ENCODE measurements at places on chromosomes 7 and 10.

- DNase-seq: no peak
Observed at GRCh38 chr10:33329178-33329577, 5.3 kb downstream of the NRP1 start.

GRCh38 chr7:23971031-23971430, 261.0 kb downstream of the STK31 start:
- DNase-seq: no peak

DNA sequence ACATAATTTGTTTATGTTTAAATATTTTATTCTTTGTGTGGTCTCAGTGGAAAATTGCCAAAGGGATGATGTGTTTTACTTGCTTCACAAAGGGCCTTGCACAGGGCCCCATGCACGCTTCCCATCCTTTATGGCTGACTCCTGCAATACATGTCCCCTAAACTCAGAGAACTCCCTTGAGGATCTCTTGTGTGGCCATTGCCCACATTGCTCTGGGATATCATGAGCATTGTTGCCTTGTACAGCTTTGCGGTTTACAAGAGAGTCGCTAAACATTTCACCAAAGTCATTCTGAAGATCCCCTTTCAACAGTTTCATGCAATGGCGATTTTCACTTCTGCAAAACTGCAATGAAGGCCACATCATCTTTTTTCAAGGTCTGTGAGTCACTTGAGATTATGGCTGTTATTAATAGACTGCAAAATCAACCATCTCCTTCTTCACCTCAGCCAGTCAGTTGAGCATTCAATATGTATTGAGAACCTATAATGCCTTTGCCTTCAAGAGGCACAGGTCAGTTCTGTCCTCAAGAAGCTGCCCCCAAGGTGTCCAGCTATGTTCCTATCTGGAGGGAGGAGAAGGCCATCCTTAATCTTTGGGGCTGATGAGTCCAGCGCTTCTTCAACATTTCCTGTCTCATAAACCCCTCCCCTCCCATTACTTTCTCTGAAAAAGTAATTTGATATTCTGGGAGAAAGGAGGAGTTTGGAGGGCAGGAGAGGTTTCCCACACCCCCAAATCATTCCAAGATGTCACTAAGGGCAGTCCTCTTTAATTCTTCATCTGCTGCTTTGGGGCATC, 108.1 kb downstream of the CCDC71L start:
- no peak for DNase-seq

DNA sequence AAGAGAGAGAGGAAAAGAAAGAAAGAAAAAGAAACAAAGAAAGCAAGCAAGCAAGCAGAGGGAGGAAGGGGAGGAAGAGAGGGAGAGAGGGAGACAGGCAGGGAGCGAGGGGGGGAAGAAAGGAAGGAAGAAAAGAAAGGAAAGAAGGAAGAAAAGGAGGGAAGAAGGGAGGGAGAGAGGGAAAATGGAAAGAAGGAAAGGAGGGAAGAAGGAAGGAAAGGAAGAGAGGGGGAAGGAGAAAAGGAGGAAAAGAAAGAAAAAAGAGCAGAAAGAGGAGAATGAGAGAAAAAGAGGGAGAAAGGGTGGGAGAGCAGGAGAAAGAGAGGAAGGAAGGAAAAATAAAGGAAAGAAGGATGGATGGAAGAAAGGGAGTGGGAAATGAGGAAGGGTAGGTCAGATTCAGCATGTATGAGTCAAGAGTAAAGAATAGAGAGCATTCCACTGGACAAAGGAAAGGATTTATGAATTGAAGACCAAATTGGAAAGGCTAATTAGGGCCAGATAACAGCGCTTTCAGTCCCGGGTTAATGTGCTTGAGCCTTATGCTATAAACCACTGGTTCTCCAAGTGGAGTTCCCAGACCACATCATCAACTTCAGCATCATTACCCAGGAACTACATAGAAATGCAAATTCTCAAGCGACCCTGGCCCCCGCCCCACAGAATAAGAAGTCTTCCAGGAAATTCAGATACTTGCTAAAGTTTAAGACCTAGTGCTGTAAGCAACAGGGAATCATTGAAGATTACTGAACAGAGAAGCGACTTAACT, 85.1 kb downstream of the C10orf90 start:
- no peak for DNase-seq

GRCh38 chr7:149794661-149795060, 21.3 kb upstream of the ZNF467 start:
- DNase-seq: no peak

- no peak for DNase-seq
Observed at GRCh38 chr7:17402628-17403278, 104.3 kb downstream of the AHR start.

DNA sequence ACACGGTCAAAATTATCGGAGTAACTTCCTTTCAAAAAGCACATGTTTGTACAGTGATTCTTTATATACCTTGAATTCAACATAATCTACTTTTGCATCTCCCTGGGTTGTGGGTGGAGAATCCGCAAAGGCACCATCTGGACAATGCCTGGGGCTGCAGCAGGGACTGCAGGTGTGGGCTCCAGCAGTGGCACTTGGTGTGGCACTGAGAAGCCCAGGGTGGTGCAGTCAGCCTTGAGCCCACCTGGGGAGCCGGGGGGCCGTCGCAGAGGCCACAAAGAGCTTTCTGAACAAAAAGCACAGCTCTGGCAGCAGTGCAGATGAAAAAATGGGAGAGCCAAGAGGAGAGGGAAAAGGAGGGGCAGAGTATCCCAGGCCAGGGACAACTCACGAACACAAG, 22.2 kb downstream of the PARD3 start:
- DNase-seq: no peak

DNA sequence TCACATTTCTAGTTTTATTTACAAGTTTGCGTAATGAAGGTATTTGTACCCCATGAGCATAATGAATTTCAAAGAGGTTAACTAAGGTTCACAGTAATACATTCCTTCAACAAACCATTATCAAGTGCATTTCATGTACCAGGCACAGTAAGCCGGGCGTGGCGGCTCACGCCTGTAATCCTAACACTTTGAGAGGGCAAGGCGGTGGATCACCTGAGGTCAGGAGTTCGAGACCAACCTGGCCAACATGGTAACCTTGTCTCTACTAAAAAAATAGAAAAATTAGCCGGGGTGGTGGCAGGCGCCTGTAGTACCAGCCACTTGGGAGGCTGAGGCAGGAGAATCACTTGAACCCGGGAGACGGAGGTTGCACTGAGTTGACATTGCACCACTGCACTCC, 4.3 kb upstream of the EIF3A start:
- no peak for DNase-seq

DNA sequence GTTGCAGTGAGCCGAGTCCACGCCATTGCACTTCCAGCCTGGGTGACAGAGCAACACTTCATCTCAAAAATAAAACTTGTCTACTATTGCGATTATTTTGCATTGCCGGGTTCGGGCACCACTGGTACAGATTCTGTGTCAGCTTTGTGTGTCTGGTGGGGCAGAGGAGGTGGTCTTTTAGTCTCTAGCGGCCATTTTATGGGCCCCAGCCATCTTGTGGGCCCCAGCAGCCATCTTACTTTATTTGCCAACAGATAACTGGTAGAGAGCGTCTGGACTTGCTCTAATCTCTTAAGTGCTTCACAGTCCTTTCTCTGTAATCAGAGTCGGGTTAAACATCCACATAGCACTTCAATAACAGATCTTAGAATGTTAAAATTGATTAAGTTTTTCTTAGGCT, 4.9 kb downstream of the BUD23 start:
- no peak for DNase-seq

DNA sequence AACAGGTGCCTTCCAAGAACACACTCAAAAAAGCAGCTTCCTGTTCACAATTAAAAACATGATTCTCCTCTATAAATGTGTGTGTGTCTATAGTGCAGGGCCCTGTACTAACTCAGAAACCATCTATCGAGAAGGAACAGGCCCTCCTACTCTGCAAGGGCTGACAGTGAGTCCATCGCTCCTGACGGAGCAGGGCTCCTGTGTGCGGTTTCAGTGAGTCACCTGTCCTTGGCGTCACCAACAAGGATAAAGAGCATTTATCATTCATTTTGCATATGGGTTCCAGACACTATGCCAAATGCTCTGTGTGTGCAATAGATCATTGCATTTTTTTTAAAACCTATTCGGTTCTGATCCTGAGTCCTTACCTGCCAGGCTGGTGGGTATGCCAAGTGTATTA, 63.7 kb downstream of the TACC2 start:
- DNase-seq: no peak

DNA sequence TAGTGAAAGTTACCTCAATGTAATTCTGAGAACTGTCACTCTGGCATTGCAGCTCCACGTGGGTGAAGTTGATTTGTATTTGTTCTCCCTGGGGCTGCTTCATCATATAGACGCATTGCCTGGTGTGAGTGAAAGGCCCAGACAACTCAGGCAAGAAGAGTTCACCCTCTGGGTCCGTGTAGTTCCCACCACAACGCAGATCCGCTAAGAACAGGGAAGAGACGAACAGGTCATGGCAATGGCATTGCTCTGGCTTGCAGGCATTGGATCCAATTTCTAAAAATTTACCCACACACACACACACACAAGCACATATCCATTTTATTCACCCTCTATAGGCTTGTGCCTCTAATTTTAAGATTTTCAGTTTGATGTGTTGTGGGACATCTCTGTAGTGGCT, 45.4 kb downstream of the CUBN start:
- no peak for DNase-seq

- no peak for DNase-seq
Observed at GRCh38 chr7:83410989-83411591, 237.8 kb downstream of the SEMA3E start.

DNA sequence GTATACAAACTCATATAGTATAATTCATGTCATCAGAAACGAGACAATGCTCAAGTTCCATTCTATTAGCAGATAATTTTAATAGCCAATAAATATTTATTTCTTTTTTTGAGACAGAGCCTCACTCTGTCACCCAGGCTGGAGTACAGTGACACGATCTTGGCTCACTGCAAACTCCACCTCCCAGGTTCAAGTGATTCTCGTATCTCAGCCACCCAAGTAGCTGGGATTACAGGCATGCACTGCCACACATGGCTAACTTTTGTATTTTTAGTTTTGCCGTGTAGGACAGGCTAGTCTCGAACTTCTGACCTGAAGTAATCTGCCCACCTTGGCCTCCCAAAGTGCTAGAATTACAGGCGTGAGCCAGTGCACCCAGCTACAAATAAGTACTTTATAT, 45.7 kb downstream of the ORC5 start:
- DNase-seq: no peak

DNA sequence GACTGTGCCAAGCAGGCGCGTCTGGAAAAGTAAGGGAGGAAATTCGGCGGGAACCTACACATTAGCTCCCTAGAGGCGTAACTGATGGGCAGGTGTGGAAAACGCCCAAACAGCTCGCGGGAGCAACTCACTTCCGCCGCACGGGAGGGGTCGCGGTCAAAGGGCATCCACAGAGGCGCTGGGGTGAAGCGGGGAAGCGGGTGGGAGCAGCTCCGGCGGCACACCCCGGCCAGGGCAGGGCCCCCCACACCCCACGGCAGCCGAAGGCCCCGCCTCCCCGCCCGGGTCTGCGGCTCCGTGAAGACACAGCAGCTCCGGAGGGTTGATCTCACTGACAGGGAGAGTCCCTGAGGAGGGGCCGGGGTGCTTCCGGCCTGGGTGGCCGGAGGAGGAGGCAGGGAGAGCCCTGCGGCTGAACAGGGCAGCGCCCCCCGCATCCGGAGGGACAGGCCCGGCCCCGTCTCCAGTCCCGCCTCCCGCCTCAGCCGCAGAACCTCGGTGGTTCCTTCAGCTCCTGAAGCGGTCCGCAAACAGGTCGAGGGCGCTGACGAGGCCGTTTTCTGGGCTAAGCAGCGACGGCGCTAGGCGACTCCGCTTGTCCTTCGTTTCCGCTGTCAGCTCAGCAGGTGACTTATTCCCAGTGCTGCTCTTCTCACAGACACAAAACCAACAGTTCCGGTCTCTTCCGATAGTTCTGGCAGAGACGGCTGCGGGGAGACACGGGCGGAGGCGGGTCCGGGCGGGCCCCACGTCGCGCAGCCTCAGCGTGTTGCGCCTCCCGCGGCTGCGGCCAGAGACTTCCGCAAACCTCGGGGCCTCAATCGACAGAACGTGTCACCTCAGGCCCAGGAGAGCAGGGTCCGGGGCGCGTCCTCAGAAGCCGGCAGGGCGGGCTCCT, 276.1 kb downstream of the DNAJB6 start:
- DNase-seq: peak; percentile 42

DNA sequence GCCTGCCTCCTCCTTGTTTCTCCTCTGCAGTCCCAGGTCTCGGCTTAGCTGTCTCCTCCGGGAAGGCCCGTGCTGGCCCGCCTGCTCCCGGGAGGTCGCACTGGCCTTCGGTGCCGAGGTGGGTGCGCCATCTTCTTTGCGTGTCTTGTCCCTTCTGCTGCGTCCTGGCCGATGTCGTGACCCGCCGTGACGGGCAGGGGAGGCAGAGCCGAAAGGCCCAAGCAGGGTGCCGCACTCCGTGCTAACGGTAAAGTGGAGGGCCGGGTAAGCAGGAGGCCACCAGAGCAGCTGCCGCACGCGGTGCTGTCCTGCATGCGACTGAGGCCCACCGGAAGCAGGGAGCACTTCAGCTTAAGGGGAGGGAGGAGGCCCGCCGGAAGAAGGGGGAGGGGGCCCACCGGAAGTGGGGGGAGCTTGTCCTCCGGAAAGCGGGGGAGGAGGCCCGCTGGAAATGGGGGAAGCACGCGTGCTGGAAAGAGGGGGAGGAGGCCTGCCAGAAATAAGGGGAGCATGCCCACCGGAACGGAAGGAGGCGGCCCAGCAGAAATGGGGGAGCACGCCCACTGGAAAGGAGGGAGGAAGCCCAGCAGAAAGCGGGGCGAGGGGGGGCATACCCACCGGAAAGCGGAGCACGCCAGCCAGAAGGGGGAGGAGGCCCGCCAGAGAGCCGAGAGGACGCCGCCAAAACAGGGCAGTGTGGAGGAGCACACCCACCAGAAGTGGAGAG, 71.4 kb downstream of the PROSER2 start:
- no peak for DNase-seq

- no peak for DNase-seq
Observed at GRCh38 chr7:82477733-82478515, 34.3 kb upstream of the CACNA2D1 start.

DNA sequence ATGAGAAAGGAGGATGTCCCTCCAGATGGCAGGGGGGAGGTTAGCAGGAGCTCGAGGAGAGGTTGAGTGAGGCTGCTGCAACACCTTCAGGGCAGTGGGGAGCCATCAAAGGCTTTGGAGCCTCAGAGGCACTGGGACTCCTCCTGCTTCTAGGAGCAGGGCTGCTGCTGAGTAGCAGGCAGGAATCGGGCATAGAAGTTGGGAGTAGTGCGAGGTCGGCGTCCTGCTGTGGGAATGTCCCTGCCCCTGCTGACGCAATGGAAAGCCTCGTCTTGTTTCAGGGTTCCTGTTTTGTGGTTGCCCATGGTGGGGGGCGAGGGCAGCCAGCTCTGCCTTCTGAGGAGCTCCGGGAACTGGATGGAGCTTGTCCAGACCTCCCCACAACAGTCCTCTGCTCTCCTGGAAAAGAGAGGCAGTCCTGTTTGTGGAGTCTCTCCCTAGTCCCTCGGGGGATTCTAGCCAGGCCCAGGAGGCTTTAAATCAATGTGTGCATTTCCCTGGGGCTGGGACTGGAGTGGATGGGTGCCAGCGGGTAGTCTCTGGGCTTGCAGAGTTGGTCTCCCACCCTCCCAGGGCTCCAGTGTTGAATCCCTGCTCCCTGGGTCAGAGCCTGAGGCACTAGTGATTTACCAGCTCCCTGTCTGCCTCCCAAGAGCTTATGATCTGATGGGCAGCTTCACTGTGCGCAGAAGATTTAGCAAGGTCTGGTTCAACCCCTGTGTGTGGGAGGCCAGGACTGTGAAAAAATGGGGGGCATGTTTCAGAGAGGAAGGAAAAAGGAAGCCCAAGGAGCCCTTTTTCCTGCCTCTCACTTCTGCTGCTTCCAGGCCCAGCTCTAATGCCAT, 98.7 kb upstream of the PPIF start:
- DNase-seq: no peak

- no peak for DNase-seq
Observed at GRCh38 chr7:132029369-132030085, 473.1 kb upstream of the PODXL start.

GRCh38 chr7:45726883-45727282, 146.0 kb downstream of the CCDC201 start:
- DNase-seq: no peak

Measured in stimulated activated CD4-positive, alpha-beta T cell treated with anti-CD3 and anti-CD28 coated beads, Interleukin-1b, Interleukin-23, amount 100 ng/mL, for 4 hours (primary cell).